ENCODE measurements at places on chromosomes 6 and 20.

DNA sequence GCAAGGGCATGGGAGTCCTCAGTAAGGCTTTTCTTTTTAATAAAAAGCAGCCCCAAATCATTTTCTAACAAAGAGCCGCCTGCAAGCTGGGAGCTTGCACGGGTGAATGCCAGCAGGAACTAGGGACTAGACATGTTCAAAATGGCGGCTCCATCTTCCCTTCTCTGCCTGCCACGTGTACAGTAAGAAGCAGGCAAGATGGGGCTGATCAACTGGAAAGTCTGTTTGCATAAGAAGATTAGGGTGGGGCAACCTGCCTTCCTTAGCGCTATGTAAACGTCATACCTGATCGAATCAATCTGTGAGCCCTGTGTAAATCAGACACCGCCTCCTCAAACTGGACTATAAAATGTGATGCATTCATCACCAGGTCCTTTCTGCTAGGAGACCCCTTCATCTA is 299.4 kb upstream of the SOX4 start:
- DNase-seq: no peak

- DNase-seq: peak; percentile 46
These were observed 17.2 kb downstream of the ABT1 start for GRCh38 chr6:26613689-26614683.

GRCh38 chr6:1893470-1894130 is 283.9 kb downstream of the FOXC1 start:
- DNase-seq: no peak

GRCh38 chr6:139568151-139568955 is 193.9 kb upstream of the CITED2 start:
- DNase-seq: no peak

DNA sequence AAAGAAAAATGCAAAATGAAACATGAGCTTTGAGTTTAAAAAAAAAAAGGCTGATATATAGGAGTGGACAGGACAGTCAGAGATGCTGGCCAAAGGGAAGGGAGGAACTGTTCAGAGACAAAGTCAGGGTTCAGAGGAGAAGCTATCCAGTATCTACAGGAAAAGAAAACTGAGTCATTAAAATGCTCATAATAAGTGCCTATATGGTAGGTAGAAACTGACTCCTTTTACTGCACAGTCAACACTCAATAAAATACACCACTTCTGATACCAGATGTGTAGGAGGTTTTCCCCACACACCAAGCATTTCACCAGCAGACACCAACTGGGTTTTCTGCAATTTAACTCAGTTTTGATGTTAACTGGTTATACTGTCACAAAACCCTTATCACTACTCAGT is 32.9 kb downstream of the FRK start:
- no peak for DNase-seq

DNA sequence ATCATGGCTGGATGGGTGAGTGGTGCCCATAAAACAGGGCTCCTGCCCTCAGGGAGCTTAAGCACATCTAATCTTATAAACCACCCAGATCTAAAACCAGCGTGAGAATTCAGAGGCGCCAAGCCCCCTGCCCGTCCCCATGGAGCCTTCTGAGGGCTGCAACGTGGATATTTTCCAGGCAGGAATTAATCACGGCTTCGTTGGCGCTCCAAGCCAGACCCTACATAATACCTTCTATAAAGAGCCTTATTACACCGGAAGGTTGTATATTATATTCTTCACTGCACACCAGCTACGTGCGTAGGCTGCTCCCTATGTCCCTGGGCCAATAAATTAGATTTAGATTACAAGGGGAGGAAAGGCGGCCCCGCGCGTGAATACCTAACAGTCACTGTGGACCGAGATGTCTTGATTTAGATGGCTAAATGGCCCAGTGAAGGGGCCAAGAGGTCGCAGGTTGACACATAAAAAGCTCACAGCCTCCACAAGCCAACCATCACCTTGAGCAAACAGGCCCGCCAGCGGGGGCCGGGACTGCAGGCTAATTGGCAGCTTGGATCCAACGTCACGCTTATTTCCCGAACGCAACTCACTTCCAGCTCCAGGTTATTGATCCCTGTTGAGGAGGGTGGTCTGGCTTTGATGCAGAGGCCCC is 64.7 kb upstream of the APCDD1L start:
- peak; percentile 9 for DNase-seq

- DNase-seq: no peak
These were observed 307.1 kb downstream of the GRIK2 start for GRCh38 chr6:101700655-101701054.

DNA sequence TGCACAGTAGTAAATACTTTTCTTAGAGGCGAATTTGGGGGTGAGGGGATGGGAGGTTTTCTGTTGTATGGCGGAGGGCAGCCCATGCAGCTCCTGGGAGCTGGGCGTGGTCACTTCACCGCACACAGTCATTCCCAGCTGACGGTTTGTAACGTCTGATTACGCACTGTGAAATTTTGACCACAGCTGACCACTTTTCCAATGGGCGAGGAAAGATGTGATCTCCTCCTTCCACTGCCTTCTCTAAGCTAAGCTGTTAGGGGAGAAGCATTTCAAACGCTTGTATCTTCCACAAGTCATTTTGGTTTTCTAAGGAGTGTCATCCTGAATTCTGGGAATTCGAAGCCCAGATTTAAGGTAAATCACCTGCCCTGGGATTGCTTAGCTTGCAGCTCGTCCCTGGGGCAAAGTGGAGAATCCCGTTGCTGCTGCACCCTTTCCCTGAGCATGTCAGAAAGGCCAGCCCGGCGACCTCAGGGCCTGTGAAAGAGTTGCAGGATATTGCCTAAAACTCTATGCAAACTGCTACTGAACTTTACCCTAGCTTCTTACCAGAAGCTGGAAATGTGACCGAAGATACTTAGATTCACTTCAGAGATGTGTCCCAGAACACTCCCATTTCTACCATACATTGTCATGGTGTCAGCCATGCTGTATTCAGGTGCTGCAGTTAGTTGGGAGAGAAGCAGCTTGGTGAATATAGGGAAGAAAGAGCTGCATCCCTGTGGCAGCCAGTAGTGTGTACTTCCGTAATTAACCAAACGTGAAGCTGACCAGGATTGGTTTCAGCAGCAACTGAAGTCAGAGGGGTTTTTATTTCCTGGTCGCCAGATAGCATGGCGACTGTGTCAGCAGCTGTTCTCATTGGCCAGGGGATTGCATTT is 58.9 kb downstream of the RREB1 start:
- no peak for DNase-seq

GRCh38 chr6:135170238-135170637 is 10.9 kb upstream of the MYB start:
- DNase-seq: no peak

DNA sequence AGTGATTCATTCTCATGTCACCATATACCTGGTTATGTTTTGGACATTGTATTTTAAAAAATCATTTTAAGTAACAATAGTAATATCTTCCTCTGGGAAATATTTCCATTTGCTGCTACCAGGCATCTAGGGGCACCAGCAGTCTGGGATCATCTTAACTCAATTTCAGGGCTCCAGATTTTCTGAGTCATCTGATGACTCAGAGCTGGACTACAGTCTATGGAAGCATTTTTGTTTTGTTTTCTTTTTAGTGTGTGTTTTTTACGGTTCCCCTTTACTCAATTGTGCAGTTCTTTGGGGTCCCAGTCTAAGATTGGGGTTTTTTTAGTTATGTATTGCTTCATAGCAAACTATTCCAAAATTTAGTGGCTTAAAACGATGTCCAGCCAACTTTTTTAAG is 5.7 kb upstream of the FKBP5 start:
- DNase-seq: no peak

DNA sequence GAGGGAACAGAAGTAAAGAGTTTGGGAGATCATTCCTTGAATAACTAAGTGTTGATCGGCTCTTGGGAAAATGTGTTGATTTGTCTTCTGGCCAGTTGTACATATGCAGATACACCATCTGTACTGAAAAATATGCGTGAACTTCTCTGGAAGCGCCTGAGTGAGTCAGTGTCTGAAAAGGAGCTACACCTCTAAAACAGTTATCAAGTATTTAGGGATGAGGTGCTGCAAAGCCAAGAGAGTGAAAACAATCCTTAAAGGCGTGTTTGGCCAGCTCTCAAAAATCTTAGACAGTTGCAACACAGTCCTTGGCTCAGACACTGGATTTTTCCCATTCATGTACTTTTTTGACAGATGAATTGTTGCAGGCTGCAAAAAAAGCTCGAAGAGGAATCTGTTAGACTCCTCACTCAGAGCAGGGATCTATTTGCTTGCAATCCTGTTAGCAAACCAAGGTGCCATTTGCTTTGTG is 61.3 kb downstream of the BMP6 start:
- no peak for DNase-seq

DNA sequence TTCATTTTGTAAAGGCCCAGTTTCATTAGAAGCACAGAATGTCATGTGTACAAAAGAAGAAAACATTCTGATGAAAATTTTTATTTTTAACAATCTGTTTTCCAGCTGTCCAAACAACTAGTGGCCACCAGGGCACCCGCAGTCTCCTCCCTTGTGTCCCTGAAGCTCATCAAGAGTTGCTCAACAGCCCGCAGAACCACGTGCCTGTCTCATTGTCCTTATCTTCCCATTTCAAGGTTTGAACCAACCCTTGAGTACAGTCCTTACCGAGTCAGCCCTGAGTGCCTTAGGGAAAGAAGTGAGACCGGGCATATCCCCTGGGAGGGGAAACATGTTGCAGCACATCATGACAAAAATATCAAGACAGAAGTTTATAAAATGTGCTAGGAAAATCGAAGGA is 15.9 kb upstream of the ZNF133 start:
- DNase-seq: no peak

GRCh38 chr6:84526631-84527030 is 237.8 kb downstream of the TBX18 start:
- no peak for DNase-seq

DNA sequence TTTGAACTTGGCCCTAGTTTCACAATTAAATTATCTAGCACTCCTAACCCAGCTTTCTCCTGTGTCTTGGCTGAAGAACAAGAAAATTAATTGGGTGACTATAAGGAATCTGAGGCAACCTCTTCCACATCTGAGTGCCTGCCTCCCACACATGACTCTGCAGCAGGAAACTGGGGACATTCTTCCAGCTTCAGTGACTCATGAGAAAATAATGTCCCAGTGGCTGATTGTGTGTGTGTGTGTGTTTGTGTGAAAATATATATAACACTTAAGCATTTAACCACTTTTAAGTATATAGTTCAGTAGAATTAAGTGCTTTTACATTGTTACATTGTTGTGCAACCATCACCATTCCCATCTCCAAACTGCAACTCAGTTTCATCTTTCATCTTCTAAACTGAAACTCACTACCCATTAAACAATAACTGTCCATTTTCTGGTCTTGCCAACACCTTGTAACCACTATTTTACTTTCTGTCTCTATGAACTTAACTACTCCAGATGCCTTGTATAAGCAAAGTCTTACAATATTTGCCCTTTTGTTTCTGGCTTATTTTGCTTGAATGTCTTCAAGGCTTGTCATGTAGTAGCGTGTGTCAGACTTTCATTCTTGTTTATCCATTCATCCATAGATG is 8.7 kb downstream of the TRIM38 start:
- DNase-seq: no peak

- no peak for DNase-seq
These were observed 49.5 kb downstream of the CD164 start for GRCh38 chr6:109332748-109333147.

DNA sequence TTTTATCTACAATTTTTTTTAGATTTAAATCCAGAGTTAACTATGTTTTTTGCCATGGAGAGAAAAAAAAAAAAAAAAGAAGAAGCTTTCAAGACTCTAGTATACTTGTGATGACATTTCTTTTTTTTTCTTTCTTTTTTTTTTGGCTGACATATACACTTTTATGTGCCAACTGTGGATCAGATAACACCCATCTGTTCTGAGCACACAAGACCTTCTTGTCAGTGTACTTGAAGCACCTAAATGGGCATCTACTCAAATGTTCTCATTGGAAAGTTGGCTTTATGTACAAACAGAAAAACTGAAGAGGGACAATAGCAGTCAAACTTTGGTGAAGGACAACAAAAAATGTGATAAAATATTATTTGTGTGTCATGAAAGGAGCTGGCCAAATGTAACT is 904.5 kb downstream of the GRIK2 start:
- no peak for DNase-seq

- no peak for DNase-seq
These were observed 275.9 kb downstream of the RNF144B start for GRCh38 chr6:18663011-18663410.

DNA sequence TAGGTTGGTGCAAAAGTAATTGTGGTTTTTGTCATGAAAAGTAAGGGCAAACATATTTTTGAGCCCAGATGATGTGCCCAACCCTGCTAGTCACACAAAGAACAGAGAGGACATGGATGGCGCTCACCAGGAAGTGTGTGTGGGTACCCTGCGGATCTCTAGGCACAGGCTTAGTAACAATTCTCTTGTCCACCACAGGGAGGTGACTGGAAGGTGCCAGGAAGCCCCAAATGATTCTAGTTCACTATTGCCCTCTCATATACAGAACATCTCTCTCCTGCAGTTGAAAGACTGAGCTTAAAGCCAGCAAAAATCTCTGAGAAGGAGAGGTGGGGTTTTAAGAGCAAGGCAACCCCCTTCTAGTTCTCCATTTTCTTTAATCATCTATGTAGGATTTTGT is 272.1 kb upstream of the TAB2 start:
- DNase-seq: no peak
